HuH-7 (cell line): ENCODE measurements at places on chromosomes 2 and 18.
A peak's percentile ranks its signal among the peaks of the same experiment; 100 is the strongest.

GRCh38 chr2:48235076-48235475 is 294.9 kb upstream of the STON1 start:
- DNase-seq = no peak

DNA sequence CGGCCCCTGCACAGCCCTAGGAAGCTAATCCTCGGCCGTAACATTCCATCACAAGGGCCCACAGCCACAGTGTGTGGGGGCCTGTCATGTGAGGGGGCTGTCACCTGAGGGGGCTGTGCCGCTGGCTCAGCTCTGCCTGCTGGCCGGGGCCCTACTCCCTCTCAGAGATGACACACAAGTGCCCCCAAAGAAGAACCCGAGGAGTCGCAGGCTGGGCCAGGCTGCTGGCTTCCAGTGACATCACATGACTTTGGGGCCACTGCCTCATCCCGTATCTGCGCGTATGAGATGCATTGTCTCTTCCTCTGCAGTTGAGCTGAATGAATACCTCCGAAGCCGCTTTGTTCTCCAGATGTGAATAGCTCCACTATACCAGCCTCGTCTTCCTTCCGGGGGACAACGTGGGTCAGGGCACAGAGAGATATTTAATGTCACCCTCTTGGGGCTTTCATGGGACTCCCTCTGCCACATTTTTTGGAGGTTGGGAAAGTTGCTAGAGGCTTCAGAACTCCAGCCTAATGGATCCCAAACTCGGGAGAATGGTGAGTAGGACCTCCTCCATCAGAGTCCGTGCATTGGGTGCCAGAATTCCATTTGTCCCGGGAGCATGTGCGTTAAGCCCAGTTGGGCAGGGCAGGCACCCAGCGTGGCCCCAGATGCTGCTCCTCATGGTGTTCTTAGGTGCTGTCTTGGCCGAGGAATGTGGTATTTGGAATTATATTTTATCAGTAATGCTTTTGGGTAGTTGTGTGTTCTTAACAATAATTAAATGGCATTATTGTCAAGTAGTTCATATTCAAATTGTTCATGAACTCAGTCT is at the start of gene CNDP1:
CNDP1 (plus strand) TSS at position 351 of the 820 bp plus-strand sequence; CDS start at position 519, 168 bp downstream.
- DNase-seq = no peak

DNA sequence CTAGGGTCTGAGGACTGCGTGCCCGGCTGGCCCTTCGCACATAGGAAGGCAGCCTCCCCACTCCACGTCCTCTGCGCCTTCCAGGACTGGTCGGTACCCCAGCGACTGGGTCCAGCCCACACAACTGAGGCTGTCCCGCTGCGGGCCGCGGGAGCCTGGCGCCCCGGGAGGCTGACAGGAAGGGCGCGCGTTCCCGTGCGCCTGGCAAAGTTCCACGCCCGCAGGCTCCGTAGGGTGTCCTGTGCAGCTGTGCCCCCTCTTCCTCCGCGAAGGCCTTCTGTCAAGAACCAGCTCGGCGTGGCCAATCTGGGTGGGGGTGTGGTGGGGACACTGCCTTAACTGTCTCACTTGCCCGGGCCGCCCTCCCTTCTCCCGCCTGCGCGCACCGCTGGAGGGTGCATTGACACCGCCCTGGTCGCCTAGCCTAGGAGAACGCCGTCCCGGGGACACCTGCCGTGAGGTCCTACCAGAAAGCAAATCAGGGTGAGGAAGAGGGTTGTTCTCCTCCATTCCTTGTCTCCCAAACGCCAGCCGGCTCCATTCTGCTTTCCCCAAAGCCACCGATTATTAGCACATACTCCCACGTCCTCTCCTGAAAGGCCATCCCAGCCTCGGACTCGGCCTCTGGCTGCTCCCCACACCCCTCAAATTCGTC is 618 bp upstream of the LYPD1 start:
- peak; percentile 15 for DNase-seq

GRCh38 chr2:27814758-27815157 is 43.2 kb downstream of the MRPL33 start:
- DNase-seq = no peak

- no peak for DNase-seq
Observed at GRCh38 chr2:28904802-28905457, 10.5 kb downstream of the WDR43 start.

DNA sequence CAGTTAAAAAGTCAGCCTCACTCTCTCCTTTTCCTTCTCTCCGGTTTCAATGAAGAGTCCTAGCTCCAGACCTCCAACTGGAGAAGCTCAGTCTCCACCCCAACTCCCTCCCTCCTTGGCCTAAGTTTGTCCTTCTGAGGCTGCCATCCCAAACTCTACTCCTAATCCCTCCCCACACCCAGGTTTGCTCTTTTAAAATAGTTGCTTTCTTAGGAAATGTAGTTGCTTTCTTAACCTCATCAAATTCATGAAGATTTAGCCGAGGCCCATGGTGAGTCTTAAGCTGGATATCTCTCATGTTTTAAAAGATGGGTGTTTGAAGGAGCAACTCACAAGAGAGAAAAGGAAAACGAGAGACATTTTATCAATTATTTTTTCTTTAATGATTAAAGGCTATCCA is 937 bp upstream of the LANCL1 start:
- no peak for DNase-seq

DNA sequence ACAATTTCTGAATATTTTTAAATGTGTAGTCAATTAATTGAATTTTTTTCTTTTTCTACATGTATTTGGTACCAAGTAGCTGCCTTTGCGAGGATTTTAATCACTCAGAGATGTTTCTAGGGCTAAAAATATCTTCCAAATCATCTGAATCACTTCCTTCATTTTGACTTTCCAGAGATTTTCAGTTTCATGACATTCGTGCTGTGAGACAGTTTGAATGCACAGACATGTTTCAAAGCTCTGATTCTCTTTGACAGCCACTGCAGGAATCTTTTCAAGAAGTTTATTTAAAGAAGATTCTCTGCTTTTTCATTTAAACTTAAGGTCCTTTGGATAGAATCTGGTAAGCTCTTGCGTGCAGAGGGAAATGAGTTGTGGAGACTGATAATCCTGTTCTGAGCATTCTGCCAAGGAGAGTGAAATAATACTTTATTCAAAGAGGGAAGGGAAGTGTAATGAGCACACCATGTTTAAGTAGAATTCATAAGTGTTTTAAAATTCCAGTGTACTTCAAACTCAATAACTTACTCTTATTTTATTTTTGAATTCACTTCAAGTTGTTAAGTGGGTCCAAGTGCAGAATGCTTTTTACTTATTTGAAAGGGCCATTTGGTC is 9.7 kb downstream of the CYBRD1 start:
- DNase-seq = no peak

DNA sequence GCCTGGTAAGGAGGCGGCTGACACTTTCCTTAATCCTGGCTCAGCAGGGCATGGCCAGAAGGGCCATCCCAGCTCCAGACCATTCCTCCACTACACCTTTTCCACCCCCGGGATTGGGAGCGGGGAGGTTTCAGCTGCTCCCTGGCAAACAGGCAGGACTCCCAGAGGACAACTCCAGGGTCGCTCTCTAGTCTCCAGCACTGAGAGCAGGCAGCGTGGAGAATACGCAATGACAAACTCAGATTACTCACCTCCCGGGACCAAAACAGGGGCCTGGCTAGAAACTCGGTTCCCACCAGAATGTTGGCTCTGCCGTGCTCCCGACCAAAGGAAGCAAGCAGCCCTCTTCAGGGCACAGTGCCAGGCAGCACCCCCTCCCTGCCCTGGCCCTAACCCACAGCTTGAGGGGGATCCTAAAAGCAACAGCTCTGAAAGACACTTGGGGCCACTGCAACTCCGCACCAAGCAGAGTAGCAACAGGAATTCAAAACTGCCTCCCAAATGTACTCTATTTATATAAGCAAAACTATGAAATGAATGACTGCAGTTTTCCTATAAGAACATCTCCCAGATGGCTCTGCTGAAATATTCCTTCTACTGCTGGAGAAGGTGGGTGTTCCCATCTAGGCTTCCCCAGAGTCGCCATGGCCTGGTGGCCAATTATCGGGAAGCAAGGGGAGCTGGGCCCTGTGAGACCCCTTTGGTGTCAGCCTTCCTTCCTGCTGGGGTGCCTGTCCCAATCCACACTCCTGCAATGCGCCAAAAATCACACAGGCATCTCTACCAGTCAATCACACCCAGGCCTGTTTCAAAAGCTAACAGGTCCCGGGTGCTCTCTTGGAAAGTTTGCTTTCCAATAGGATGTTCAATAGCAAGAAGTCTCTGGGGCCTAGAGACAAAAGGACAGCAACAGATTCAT is 61.2 kb upstream of the POMC start:
- DNase-seq = peak; percentile 15

GRCh38 chr2:9144046-9144445 is 62.6 kb upstream of the ASAP2 start:
- no peak for DNase-seq

DNA sequence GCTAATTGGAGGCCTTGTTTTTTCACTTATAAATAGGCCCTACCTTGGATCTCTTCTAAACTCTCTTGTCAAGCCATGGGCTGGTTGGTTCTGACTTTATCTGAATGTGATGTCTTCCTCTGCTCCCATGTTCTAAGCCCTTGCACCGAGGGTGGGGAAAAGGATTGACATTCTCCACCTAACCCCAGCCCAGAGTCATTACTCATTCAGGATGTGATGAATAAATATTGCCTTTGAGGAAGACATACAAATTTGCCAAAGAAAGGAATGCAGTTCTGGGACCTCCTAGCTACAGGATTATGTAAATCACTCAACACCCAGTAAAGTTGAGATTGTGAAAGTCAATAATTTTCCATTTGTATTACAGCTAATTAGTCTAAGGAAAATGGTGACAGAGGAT is 142.1 kb upstream of the LYPD6 start:
- no peak for DNase-seq

- DNase-seq = no peak
Observed at GRCh38 chr2:72765997-72766609, 59.7 kb downstream of the EXOC6B start.

GRCh38 chr2:8389431-8390108 is 292.3 kb upstream of the ID2 start:
- DNase-seq = no peak

DNA sequence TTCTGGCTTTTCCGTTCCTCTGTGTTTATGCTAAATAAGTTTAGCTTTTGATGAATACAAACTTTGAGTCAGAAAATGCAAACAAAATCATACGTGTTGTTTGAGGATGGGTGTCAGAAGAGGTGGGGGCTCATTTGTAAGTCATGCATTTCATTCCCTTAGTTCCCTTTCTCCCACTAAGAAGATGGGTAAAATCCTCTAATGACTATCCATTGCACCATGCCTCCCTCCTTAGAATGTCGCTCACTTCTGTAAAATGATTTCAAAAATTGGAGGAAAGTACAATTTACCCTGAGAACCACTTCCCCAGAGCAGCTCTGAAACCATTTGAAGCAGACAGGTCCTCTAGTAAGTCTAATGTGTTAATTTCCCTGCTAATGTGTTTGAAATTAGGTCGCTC is 629.6 kb upstream of the VRK2 start:
- DNase-seq = no peak

- no peak for DNase-seq
Observed at GRCh38 chr2:61877571-61878245, 10.7 kb downstream of the CCT4 start.

GRCh38 chr2:180261976-180262375 is 254.9 kb upstream of the CWC22 start:
- DNase-seq = no peak

DNA sequence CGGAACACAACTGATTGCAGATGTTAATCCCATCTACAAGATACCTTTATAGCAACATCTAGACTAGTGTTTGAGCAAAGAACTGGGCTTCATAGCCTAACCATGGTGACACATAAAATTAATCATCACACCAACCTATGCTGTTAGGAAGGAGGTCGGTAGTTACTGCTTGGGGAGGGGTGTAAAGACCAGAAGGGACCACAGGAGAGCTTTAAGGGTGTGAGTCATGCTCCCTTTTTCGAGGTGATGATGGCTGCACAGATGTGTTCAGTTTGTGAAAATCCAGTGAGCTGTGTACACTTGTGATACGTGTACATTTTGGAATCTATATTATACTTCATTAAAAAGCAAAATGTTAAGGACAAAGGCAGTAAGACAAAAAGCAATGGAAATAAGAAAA is 4.6 kb upstream of the SEH1L start:
- no peak for DNase-seq

GRCh38 chr18:59848002-59848401 is 51.8 kb upstream of the PMAIP1 start:
- no peak for DNase-seq

GRCh38 chr2:235555371-235555770 is 61.5 kb downstream of the AGAP1 start:
- no peak for DNase-seq

- no peak for DNase-seq
Observed at GRCh38 chr2:11812466-11813248, 66.2 kb downstream of the LPIN1 start.

GRCh38 chr2:98032086-98032485 is 36.3 kb upstream of the TMEM131 start:
- no peak for DNase-seq

- no peak for DNase-seq
Observed at GRCh38 chr2:232615339-232615738, 18.1 kb upstream of the EFHD1 start.

DNA sequence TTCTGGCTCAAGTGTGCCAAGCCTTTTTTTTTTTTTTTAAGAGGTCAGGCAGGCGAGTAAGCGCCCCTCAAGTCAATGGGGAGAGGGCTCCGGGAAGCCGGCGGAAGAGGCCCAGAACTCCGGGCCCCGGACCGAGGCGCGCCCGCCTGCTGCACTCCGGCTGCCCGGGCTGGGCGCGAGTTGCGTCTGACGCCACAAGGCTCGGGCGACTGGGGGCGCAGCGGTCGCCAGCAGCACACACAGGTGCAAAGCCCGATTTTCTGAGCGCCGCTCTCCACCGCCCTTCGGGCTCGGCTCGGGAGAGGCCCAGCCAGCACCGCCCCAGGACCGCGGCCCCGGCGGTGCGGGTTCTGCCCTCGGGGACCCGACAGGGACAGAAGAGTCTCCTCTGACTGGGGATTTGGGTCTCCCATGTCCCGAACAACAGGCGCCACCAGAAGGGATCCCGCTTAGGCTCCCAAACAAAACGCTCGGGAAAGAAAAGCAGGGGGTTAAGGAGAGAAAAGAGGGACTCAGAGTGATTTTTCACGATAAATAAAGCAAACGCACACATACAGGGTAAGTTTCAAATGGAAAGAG is 787 bp downstream of the ERBB4 start:
- peak; percentile 53 for DNase-seq

DNA sequence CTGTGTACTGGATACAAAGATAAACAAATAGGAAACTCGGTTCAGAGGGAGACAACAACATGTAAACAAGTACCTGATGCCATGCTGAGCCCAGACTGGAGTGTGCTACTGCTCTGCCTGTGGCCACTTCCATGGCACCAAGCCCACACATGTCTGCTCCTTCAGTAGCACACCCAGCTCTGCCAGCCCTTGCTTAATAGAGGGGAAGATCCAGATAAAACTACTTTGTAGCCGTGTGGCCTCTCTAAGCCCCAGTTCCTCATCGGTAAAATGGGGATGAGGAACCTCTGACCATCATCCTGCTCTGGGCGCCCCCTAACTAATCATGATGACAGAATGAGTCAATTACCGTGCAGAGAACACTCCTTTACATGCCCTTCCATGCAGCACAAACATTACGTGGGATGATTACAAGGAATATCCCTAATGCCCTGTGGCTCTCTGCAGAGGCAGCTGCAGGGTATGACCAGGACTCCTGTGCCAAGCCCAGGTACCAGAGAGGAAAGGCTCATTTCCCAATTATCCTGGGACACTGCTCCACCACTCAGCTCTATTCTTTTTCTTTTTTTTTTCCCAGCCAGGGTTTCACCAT is 34.9 kb downstream of the DNMT3A start:
- no peak for DNase-seq

GRCh38 chr2:28522481-28522880 is 26.6 kb downstream of the PLB1 start:
- DNase-seq = no peak
